ENCODE measurements at places on chromosomes 4 and X.

- DNase-seq, result no peak
Measured at GRCh38 chr4:22356987-22357596, 158.8 kb downstream of the ADGRA3 start.

DNA sequence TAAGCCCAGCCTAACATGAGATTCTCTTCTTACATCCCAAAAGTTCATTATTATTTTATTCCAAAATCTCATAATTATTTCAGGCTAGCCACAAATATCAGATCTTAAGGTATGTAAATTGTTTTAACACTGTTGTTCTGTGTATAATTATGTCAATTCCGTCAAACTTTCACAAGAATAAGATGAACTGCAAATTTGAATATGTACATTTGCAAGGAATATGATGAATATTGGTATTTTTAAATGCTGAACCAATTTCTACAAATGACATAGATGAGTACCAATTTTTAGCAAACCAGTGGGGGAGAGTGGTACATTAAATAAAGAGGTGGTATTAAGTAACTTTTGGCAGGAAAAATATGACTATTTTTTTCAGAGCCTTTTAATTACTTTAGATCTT is 282.3 kb upstream of the MAD2L1 start:
- DNase-seq, result no peak

DNA sequence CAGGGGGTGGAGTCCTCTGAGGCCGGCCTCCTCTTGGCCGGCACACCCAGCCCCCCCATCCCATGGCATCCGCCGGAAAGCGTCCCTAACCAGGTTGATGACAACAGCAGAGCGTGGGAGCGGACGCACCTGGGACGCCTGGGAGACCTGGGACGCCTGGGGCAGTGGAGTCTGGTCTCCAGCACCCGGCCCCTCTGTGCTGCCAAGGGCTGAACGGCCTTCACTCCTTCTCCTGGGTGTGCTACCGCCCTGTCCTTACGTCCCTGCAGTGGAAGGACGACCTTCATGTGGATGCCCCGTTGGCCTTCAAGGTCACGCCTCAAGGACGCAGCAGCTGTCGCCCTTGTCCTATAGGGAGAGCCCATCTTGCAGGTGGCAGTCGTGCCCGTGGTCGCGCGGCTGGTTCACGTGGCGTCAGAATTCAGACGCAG is 26.9 kb downstream of the NKX1-1 start:
- no peak for DNase-seq

GRCh38 chr4:99402765-99403164 is 32.4 kb downstream of the ADH7 start:
- no peak for DNase-seq

- DNase-seq, result no peak
Measured at GRCh38 chr4:108779958-108780357, 17.1 kb upstream of the ETNPPL start.

- no peak for DNase-seq
Measured at GRCh38 chr4:123346951-123347350, 49.6 kb upstream of the SPRY1 start.

DNA sequence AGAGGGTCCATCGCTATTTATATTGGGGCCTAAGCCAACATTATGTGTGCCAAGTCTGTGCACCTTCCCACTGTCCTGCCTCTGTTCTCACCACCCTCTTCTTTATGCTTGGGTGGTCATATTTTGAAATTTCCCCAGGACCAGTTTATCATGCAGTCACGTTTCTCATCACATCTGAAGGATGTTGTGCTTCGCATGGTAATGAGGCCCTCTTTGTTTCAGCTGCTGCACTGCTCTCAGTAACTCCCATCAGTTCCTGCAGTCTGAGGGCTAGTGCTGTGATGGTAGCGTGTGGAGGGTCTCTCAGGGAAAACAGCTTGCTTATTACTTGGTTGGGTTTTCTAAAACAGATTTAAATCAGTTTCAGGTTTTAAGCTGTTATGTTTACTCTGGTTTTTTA is 288.0 kb downstream of the AFF2 start:
- DNase-seq, result no peak

Measured in activated CD4-positive, CD25-positive, alpha-beta regulatory T cell (primary cell).